ENCODE measurements at places on chromosomes 16 and 17. TPM values are rescaled to one million over a fixed set of nuclear protein-coding genes. Genes with fewer than 3 reads are reported as not detected.

DNA sequence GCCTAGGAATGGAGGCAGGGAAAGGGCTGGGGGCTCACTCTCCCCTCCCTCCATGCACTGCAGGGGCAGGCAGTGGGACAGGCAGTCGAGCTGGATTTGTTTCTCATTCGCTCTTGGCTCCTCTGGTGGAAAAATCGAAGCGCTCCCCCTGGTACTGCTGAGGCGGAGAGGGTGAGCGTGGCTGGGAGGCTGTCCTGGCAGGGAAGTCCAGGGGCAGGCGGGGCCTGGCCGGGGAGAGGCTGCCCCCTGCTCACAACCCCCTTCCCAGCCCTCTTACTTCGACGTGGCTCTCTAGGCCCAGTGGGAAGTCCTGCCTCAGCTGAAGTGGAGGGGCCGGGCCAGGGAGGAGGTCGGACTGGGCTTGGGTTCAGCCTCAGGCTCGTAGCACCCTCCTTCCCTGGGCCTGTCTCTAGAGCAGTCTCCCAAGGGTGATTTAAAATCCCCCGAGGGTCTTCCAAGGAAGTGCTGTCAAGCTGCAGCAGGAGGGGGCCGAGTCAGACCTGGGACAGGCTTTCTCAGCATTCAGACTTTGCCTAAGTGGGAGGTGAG lies 16.5 kb upstream of the TMEM92 start:
- peak overlapping the region; percentile 87 for H3K27ac ChIP-seq
- no peaks in the 10 kb centered on the region for H3K27me3 ChIP-seq
- peak; percentile 94 for DNase-seq
- H3K4me1 ChIP-seq: peaks cover 24% of the 10 kb centered on the region
- no peaks in the 10 kb centered on the region for H3K36me3 ChIP-seq

GRCh38 chr16:68267612-68268405 lies 3.5 kb downstream of the SLC7A6 start:
- no peak for DNase-seq
- no peak overlapping the region for H3K27ac ChIP-seq
- H3K4me1 ChIP-seq: peaks cover 57% of the 10 kb centered on the region
- H3K36me3 ChIP-seq: no peaks in the 10 kb centered on the region
- H3K4me3 ChIP-seq: no peak overlapping the region

GRCh38 chr17:59702304-59702703 lies 4.9 kb downstream of the PTRH2 start:
- H3K27ac ChIP-seq: no peak overlapping the region
- H3K36me3 ChIP-seq: peaks cover 22% of the 10 kb centered on the region
- no peaks in the 10 kb centered on the region for H3K27me3 ChIP-seq
- peaks cover 23% of the 10 kb centered on the region for H3K4me1 ChIP-seq
- no peak for DNase-seq
- no peak overlapping the region for H3K4me3 ChIP-seq

DNA sequence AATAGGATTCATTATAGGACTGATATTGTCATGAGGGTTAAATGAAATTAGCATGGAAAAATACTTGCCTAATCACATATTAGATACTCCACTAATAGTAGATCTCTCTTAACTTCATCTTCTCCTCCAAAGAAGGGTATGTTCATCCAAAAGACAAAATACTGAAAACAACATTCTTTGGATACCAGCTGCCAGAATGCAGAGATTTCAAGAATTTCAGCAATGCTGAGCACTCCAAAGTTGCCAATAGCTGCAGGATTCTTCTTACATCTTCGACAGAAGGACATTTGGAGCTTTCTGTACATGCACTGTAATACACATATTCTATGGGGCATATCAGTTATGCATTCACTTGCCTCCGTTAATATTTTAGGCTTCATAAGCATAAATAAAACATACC lies 436.5 kb downstream of the HAPSTR1 start:
- H3K4me1 ChIP-seq: no peaks in the 10 kb centered on the region
- H3K27me3 ChIP-seq: no peaks in the 10 kb centered on the region
- H3K4me3 ChIP-seq: no peak overlapping the region
- H3K36me3 ChIP-seq: no peaks in the 10 kb centered on the region

DNA sequence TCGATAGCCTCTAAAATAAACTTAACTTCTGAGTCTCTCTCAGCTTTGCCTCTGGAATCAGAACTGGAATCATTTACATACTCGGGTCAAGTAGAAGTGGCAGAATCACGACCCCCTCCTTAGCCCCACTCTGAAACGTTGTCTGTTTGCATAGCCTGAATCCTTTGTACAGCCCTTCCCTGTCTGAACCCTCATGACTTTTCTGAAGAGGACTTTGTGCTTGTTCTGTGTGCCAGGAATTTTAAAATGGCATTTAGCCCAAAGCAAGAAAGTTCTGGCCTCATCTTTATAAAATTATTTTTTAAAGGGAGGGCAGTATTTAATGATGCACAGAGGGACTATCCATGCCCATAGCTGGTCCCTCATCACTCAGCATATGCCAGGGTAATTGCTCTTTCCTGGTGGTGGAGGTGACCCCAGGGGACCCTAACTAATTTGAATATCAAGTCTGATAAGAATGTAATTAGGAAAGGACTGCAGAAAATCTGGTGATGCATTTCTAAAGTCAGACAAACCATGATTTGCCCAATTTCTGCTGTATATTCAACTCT lies 342.7 kb upstream of the TNRC6C start:
- H3K4me3 ChIP-seq: no peak overlapping the region
- no peaks in the 10 kb centered on the region for H3K27me3 ChIP-seq
- DNase-seq: no peak

Gene GAST
- total RNA-seq: not detected

DNA sequence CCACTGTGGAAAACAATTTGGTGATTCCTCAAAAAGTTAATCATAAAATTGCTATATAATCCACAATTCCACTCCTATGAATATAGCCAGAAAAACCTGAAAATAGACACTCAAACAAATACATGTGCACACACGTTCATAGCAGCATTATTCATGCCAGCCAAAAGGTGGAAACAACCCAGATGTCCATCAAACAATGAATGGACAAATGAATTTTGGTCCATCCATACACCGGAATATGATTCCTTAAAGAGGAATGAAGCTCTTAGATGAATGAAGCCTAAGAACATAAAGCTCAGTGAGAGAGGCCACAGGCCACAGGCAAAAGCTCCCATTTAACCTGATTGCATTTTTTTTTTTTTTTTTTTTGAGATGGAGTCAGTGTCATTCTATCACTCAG lies 114.6 kb upstream of the TNRC6C start:
- H3K27ac ChIP-seq: no peak overlapping the region
- no peaks in the 10 kb centered on the region for H3K27me3 ChIP-seq
- no peak for DNase-seq

DNA sequence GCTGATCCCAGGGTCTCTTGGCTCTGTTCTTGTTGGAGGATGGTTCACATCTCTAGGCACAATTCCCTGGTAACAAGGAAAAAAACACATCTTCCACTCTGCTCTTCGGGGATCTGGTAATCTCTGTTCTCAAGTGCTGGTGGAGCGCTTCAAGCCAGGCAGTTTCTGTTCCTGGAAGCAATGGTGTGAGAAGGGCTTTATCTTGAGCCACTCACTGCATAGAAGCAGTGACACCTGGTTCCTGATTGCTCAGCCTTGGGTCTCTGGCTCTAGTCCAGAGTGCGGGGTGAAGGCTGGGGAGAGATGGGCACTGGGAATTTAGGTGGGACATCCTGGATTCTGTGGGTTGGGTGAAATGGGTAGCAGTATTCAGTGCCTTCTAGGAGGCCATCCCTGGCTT lies 14.1 kb downstream of the AKAP1 start:
- no peaks in the 10 kb centered on the region for H3K36me3 ChIP-seq
- H3K27ac ChIP-seq: peak overlapping the region; percentile 29
- H3K27me3 ChIP-seq: no peaks in the 10 kb centered on the region
- peaks cover 39% of the 10 kb centered on the region for H3K4me1 ChIP-seq
- no peak overlapping the region for H3K4me3 ChIP-seq

DNA sequence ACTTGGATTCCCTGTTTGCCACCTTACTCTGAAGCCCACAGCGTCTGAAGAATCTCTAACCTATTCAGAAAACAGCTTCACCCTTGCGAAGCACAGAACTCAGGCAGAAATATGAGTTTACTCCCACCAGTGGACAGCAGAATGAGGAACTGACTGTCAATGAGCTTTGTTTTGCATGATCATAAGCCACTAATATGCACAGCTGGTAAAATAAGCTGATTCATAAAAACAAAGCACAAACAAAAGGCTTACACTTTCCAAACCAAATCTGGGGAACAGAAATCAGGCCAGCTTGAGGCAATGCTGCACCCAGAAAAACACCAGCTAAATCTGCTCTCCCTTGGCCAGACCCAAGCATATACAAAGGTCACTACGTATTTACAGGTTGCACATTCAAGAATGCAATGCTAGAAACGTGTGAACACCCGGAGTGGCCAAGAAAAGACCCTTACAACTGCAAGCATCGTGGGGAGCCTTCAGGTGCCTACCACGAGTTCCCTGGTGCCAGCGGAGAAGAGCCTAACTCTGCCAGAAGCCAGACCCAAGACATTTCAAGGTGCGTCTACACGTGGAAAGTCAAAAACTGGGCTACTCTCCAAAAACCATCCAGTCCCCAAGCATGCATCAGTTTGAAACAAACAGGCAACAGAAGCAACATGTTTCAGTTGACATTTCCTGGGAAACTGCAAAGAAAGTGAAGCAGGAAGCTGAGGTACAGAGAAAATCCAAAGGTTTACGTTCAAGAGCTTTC lies 207.1 kb downstream of the ZFHX3 start:
- no peak overlapping the region for H3K27ac ChIP-seq
- no peak overlapping the region for H3K4me3 ChIP-seq
- H3K27me3 ChIP-seq: no peaks in the 10 kb centered on the region
- no peak for DNase-seq
- H3K4me1 ChIP-seq: peaks cover 20% of the 10 kb centered on the region
- no peaks in the 10 kb centered on the region for H3K36me3 ChIP-seq

- DNase-seq: no peak
- no peaks in the 10 kb centered on the region for H3K27me3 ChIP-seq
- H3K27ac ChIP-seq: no peak overlapping the region
Observed at GRCh38 chr17:8360751-8361150, 15.8 kb downstream of the KRABD2 start.

DNA sequence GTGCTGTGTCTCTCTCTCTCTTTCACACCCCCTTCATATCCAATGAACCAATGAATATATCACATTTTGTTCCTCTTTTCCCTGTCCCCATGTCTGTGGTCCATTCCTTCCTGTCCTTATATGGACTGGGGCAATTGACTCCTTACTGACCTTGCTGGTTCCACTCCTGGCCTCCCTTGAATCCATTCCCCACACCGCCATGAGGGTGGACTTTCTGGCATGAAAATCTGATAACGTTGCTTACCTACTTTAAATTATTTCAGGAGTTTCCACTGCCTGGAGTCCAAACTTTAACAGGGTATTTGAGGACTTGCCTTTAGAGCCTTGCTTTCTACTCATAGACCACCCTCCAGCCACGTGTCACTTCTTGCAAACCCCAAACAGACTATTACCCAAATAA lies 12.1 kb upstream of the ARHGAP17 start:
- DNase-seq: no peak
- H3K36me3 ChIP-seq: no peaks in the 10 kb centered on the region
- no peak overlapping the region for H3K4me3 ChIP-seq
- peaks cover 11% of the 10 kb centered on the region for H3K4me1 ChIP-seq

Gene SLC5A10
- not detected for total RNA-seq

GRCh38 chr17:17523001-17523730 lies 27.0 kb upstream of the RASD1 start:
- H3K27ac ChIP-seq: no peak overlapping the region
- peaks cover 8% of the 10 kb centered on the region for H3K4me1 ChIP-seq
- peaks cover 5% of the 10 kb centered on the region for H3K36me3 ChIP-seq
- no peak for DNase-seq
- H3K27me3 ChIP-seq: no peaks in the 10 kb centered on the region
- H3K4me3 ChIP-seq: no peak overlapping the region

DNA sequence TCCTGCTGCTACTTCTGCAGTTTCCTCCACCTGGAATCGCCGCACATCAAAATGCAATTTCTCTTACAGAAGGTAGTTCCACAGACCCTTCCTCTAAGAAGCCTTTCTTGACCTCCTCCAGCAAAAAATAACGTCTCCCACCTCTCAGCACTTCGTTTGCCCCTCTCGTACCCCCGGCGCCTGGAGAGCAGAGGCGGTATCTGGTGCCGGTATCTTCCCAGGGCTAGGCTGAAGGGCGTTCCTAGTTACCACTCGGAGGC lies 482 bp downstream of the DCTPP1 start:
- peak overlapping the region; percentile 40 for H3K27ac ChIP-seq
- no peaks in the 10 kb centered on the region for H3K27me3 ChIP-seq
- H3K4me1 ChIP-seq: peaks cover 21% of the 10 kb centered on the region
- no peak for DNase-seq
- H3K36me3 ChIP-seq: peaks cover 9% of the 10 kb centered on the region
- peak overlapping the region; percentile 79 for H3K4me3 ChIP-seq

DNA sequence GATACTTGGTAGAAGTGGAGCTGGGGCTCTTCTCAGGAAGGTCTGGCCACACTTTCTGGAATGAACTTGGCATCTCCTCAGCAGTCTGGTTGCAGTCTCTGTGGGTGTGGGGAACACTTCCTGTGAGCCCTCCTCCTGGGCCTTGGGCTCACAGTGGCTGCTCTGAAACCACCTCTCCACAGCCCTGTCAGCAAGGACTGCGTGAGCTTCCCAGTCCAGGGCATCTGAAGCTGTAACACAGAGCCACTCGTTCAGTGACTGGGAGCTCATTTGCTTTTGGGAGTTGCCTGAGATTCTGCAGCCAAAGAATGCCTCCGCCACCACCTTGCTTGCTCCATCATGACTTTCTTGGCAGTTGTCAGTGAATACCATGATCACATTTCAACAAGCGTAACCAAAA lies 60.0 kb downstream of the CLEC16A start:
- peaks cover 11% of the 10 kb centered on the region for H3K4me1 ChIP-seq
- no peak overlapping the region for H3K27ac ChIP-seq
- H3K4me3 ChIP-seq: no peak overlapping the region
- H3K27me3 ChIP-seq: no peaks in the 10 kb centered on the region

DNA sequence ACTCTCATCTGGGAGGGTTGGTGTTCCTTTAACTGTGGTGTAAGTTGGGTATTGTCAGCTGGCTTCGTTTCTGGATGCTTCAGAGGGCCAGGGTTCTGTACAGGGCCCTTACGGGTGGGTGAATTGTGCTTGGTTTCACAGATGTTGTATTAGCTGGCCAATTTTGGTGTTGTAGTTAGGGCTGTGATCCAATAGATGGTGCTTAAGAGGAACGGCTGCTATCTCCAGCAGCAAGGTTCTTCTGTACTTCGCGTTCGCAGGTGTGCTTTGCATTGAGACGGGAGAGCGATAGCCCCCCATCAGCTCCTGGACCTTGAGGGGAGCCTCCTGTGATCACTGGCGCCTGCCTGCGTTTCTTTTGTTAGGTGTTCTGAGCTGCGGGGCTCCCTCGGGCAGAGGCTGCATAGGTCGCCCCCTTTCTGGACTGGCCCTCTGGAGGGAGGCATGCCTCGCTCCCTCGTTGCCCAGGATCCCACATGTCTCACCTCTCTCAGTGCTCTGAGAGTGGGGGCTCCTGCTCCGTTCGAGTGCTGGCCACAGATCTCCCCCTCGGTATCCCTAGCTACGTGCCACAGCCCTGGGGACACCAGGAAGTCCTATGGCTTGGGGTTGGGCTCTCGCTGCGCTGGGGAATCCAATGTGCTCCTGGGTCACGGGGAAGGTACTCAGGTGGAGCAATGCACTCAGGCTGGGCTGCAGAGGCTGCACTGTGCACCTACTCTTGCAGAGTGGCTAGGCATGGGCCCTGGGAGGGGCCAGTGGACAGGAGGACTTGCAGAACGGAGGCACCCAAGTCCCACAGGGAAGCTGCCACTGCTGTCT lies 837 bp upstream of the PRDM7 start:
- H3K36me3 ChIP-seq: no peaks in the 10 kb centered on the region
- H3K27me3 ChIP-seq: no peaks in the 10 kb centered on the region
- peak overlapping the region; percentile 39 for H3K4me3 ChIP-seq
- H3K4me1 ChIP-seq: peaks cover 11% of the 10 kb centered on the region

GRCh38 chr17:4969047-4969550 lies 1.5 kb upstream of the SPAG7 start:
- H3K4me3 ChIP-seq: peak overlapping the region; percentile 72
- no peaks in the 10 kb centered on the region for H3K27me3 ChIP-seq
- no peak for DNase-seq
- H3K27ac ChIP-seq: peak overlapping the region; percentile 96
- no peaks in the 10 kb centered on the region for H3K36me3 ChIP-seq
